ENCODE measurements at places on chromosomes 7 and 10.
A peak's percentile ranks its signal among the peaks of the same experiment; 100 is the strongest.

- no peak for DNase-seq
These were observed 65.1 kb upstream of the EBF3 start for GRCh38 chr10:130029209-130029608.

DNA sequence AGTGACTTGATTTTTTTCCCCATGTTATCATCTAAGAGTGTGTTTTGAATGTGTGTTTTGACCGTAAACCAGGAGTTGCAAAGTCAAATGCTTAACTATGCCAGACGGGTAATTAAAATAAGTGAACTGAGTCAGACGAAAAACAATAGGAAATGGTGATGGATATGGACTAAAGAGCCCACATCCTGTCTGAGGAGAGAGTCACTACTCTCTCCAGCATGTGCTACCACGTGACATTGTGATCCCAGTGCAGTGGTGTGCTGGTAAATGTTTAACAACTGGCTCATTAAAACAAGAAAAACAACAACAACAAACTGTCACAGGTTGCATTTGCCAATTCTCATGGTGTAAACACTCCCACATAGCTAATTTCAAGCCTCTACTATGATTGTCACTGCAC, 164.3 kb downstream of the SUGCT start:
- peak; percentile 92 for DNase-seq

DNA sequence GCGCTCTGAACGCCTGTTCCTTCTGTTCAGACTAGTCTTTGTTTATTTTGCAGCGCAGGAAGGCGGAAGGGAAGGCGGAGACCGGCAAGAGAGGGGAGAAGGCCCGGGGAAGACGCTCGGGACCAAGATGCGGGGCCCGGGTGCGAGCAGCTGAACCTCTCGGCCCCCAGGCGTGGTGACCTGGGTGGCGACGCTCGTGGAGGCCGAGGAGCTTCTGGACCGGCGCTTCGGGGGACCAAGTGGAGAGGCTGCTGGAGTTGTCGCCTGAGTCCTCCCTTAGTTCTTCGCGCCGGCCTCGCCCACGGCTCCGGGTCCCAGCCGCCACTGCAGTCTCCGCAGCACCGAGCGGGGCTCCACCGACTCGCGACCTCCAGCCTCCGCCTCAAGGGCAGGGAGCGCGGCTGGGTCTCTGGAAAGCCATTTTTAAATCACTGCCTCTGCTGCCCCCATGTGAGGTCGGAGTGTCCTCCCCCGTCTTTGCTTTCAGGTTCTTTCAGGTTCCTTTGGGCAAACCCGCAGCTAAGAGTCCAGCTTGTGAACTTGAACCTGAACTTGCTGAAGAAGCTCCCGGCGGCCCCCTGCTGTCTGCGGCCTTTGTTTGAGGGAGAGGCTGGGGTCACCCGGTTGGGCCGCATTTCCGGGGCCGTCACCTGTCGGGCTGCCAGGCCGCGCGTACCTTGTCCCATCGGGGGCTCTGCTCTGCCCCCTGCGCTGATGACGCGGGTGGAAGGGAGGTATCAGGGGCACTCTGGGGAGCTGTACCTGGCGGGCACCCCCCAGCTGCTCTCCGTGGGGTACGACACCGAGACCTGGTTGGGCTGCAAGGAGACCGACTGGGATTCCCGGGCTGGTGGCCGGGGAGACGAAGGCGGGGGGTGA, 136.0 kb downstream of the KIF20B start:
- DNase-seq, result peak; percentile 16

DNA sequence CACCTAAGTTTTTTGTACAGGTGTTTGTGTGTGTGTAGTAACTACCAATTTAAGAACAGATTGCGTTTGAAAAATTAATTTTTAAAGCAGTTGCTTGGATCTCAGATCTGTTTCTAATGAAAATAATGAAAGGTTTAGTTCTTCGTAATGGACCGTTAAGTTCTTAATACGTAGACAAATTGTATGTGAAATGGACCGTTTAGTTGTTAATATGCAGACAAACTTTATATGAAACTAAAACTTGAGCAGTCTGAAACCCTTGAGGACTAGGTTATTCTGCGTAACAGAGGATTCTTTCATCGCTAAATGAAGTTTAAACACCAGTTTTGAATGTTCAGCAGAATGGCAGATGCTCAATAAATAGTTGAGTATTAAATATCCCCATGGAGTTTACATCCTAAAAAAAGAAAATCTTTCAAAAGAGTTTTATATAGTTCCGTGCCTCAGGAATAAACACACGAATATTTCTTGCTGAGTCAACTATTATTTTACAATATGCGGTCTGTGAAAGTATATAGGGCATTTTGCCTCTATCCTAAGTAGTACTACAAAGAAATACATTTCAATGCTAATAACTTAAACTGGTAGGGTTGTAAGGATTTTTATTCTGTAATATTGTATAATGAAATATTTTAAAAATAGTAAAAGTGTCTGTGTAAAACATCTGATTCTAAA, 1.2 kb downstream of the DBF4 start:
- no peak for DNase-seq

GRCh38 chr7:91618776-91619765, 261.4 kb downstream of the MTERF1 start:
- no peak for DNase-seq

DNA sequence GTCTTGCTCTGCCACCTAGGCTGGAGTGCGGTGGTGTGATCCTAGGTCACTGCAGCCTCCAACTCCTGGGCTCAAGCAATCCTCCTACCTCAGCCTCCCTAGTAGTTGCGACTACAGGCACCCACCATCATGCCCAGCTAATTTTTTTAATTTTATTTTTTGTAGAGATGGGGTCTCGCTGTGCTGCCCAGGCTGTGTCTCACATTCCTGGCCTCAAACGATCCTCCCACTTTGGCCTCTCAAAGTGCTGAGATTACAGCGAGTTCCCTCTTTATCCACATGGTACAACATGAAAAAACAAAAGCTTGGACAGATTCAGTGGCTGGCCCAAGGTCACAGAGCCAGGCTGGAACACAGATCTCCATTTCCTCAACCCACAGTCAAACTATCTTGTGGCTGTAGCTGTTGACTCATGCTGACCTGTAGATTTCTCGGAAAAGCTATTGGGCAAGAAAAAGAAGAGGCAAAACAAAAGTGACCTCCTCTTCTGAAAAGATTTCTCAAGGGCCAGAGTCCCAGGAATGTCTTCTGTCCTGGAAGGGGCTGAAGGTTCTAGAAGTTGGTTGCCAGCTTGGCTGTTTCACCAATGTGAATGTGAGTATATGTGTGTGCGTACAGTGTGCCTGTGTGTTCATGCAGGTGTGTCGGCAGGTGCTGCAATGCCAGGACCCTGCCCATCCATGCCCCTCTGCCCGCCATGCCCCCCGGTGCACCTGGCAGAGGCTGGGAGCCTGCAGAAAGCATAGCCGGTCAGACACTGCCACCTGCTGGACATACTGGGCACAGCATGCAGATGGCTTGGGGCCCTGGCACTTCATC, 28.4 kb downstream of the TMEM130 start:
- peak; percentile 92 for DNase-seq

DNA sequence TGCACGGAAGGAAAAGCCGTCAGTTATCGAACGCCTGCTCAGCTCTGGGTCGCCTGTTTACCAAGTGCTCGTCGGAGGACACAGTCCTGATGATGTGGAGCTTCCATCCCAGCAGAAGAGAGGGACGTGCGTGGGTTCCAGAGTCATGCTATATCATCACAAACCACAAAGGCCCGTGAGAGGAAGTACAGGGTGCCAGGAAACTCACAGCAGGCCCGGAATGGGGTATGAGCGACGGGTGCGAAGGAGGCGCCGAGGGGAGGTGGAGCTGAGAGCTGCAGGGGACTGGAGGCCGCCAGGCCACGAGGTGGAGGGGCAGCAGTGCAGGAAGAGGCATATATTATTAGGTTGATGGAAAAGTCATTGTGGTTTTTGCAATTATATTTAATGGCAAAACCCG, 102.5 kb downstream of the ACTR3B start:
- no peak for DNase-seq

GRCh38 chr10:88241501-88241900, 341.6 kb downstream of the RNLS start:
- no peak for DNase-seq

Measured in fibroblast of mammary gland (primary cell).